ENCODE measurements at places on chromosomes 12 and 14. TPM values are rescaled to one million over a fixed set of nuclear protein-coding genes. Genes with fewer than 3 reads are reported as not detected.
A peak's percentile ranks its signal among the peaks of the same experiment; 100 is the strongest.

UBC gene
- total RNA-seq, result 1,259 TPM

TCP11L2 gene
- 14.4 TPM for total RNA-seq

KRT7 gene
- 72.6 TPM for total RNA-seq

DNA sequence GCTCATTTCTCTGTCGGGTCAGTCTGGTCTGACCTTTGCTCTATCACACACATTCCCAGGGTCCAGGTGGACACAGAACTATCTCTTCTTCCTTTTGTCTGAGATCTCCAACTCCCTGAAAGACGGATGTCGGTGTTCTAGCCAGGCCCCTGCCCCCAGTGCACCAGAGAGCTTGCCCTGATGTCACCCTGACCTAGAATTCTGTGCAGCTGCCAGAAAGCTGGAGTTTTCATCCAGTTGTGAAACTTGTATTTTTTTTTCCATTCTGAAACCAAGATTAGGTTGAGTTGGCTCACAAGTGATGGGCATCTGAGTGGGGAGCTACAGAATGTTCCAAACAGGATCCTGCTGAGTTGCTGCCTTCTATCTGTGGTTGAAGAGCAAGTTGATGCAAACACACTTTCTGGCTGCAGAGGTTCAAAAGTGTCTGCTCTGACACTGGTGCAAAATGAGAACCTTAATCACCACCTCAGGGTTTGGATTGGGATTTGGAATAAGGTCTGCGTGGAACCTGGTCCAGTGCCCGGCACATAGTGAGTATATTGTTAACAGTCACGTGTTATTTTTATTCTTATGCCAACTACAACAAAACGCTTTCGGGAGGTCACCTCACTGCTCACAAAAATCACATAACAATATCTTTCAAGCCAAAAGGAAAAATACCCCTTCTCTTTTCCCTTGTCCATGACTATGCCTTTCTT is 211.5 kb downstream of the SLC15A4 start:
- no peak for DNase-seq

GRCh38 chr14:37091651-37092050 is 80.8 kb downstream of the SLC25A21 start:
- no peak for DNase-seq

GRCh38 chr12:57370696-57371095 is 60.1 kb downstream of the R3HDM2 start:
- no peak for DNase-seq

- DNase-seq, result no peak
These were observed 226.9 kb upstream of the CRY1 start for GRCh38 chr12:107320033-107320928.

- DNase-seq, result no peak
These were observed 2.3 kb upstream of the SCNN1A start for GRCh38 chr12:6377667-6377994.

DNA sequence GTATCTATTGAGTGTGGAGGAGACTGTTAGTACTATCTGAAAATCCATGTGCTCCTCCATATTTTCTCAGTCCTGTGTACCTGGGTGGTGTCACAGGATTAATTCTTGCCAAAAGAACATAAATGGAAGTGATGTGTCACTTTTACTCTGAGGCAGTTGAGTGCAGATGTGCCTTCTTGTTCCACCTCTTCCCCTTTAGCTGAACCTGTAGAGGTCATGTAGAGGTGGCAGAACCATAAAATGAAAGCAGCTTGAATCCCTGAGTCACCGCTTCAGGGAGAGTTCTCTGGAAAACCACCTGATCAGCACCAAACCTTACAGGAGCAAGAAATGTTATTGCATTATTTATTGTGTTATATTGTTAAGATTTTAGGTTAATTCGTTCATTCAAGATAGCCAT is 14.7 kb upstream of the SLC25A3 start:
- peak; percentile 51 for DNase-seq

Data from HCT116 (cell line).